ENCODE measurements at places on chromosomes 11 and 22. TPM values are rescaled to one million over a fixed set of nuclear protein-coding genes. Genes with fewer than 3 reads are reported as not detected.
A peak's percentile ranks its signal among the peaks of the same experiment; 100 is the strongest.

- H3K27ac ChIP-seq: no peak overlapping the region
- H3K27me3 ChIP-seq: no peaks in the 10 kb centered on the region
- peaks cover 17% of the 10 kb centered on the region for H3K4me1 ChIP-seq
- DNase-seq: no peak
- H3K4me3 ChIP-seq: no peak overlapping the region
These were observed 82.5 kb upstream of the PICALM start for GRCh38 chr11:86151174-86152005.

GRCh38 chr11:45913942-45914635, 3.6 kb downstream of the PEX16 start:
- H3K27me3 ChIP-seq: no peaks in the 10 kb centered on the region
- DNase-seq: no peak
- no peaks in the 10 kb centered on the region for H3K4me1 ChIP-seq
- no peak overlapping the region for H3K27ac ChIP-seq
- no peaks in the 10 kb centered on the region for H3K36me3 ChIP-seq
- no peak overlapping the region for H3K4me3 ChIP-seq

GRCh38 chr11:61037441-61038093, 64.7 kb upstream of the CD5 start:
- peaks cover 6% of the 10 kb centered on the region for H3K27me3 ChIP-seq
- H3K4me1 ChIP-seq: peaks cover 36% of the 10 kb centered on the region
- no peaks in the 10 kb centered on the region for H3K36me3 ChIP-seq
- no peak for DNase-seq
- H3K4me3 ChIP-seq: no peak overlapping the region

DNA sequence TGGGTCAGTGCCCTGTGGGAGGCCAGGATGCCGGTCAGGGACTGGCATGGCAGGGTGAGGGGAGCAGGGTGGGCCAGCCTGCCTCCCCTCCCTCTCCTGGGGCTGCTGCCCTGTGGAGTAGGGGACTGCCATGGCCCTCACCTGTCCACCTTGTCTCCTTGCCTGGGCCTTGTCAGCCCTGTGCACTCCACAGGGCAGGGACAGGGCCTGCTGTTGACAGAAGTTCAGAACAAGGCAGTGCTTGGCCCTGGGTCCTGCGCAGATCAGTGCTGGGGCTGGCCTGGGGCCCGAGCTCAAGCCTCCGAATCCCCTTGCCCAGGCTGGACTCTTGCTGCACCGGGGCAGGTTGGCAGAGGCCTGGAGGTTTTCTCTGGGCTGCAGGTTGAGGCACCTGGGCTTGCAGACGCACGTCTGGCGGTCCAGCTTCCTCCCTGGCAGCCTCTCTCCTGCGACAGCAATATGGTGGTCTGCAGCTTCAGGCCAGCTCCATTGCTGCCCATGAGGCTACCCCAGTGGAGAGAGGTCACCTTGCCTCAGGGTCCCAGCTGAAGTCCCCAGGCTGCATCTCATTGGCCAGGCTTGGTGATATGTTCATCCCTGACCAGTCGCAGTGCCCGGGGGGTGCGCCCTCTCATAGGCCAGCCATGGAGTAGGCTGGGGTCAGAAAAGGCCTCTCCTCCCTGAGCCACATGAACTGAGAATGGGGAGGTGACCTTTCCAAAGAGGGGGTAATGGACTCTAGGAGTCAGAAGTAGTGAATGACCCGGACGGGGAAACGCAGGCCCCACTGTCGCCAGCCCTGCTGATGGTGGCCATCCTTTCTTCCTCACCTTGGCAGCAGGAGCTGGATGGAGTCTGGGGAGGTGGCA, 21.5 kb upstream of the CHKA start:
- no peaks in the 10 kb centered on the region for H3K36me3 ChIP-seq
- no peak for DNase-seq
- H3K27me3 ChIP-seq: no peaks in the 10 kb centered on the region
- peaks cover 18% of the 10 kb centered on the region for H3K4me1 ChIP-seq
- no peak overlapping the region for H3K27ac ChIP-seq

- no peak overlapping the region for H3K27ac ChIP-seq
- no peaks in the 10 kb centered on the region for H3K4me1 ChIP-seq
- H3K4me3 ChIP-seq: no peak overlapping the region
- DNase-seq: no peak
- no peaks in the 10 kb centered on the region for H3K36me3 ChIP-seq
These were observed 987.6 kb downstream of the NTM start for GRCh38 chr11:132357811-132358572.

DNA sequence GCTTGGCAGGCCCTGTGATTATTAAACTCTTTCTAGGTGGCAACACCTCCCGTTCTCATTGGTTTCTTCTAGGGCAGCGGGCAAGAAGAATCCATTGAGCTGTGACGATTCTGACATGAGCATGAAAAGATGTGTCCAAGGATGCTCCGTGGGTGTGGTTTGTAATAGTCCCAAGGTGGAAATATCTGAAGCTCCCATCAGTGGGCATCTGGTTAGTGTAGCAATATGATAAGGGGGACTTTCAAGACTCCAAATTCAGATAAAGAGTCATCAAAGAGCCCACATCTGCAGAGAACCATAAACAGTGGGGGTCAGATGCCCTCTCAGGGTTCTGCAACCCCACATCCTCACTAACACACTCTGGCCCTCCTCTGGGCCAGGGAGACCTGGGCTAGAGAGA, 42.6 kb downstream of the TST start:
- no peaks in the 10 kb centered on the region for H3K36me3 ChIP-seq
- H3K27me3 ChIP-seq: peaks cover 17% of the 10 kb centered on the region
- peaks cover 5% of the 10 kb centered on the region for H3K4me1 ChIP-seq
- DNase-seq: no peak

DNA sequence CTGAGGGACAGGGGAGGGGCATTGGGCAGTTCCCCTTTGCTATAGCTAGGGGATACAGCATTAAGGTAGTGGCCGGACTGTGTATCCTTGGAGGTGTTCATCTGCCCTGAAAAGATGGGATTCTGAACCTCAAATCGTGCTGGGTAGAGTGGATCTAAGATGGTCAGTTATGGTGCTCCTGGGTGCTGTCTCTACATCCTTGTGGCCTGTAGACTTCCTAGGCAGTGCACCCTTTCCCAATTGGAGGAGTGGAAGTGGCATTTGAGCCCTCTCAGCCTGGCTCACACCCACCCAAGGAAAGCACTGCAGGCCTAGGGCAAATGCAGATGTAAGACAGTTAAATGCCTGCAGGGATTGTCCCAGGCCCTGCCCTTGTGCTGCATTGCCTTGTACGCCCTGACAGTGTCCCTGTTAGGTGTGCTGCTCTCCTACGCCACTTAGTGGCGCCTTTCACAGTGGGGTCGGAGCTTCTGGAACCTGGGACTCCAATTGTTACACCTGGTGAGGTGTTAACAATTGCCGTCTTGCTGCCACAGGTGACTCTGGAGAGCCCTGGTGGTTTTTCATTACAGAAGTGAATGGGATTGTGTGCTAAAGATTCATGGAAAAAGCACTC, 35.0 kb downstream of the PPFIBP2 start:
- H3K36me3 ChIP-seq: peaks cover 6% of the 10 kb centered on the region
- H3K4me3 ChIP-seq: no peak overlapping the region
- DNase-seq: no peak

GRCh38 chr11:8838248-8838647, 72.7 kb upstream of the AKIP1 start:
- no peak for DNase-seq
- H3K4me1 ChIP-seq: peaks cover 25% of the 10 kb centered on the region
- no peaks in the 10 kb centered on the region for H3K27me3 ChIP-seq
- H3K36me3 ChIP-seq: peaks cover 4% of the 10 kb centered on the region
- H3K4me3 ChIP-seq: no peak overlapping the region

DNA sequence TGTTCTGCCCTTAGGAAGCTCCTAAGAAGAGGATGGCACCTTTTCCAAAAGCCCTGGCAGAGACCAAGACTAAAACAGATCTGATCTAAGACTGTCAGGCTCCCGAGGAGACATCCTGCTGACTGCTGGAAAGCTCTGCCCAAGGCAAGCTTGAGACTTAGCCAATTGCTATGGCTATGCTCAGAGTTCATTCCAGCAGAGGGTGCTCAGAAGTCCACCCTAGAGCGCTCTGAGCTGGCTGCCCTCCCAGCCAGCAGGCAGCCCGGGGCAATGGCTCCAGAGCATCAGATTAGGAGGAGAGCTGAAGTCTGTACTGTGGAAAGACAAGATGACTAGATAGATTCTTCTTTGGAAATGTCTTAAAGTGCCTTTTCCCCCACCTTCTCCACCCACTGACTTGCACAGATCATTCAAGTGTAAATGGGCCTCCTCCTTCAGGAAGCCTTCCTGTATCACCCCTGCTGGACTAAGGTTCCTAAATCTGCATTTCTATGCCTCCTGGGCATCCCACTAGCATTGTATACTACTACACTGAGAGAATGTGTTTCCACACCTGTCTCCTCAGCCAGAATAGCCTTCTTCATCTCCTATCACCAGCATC, 23.4 kb downstream of the LRRC55 start:
- peaks cover 17% of the 10 kb centered on the region for H3K27me3 ChIP-seq
- H3K27ac ChIP-seq: no peak overlapping the region
- no peaks in the 10 kb centered on the region for H3K36me3 ChIP-seq
- H3K4me3 ChIP-seq: no peak overlapping the region

DNA sequence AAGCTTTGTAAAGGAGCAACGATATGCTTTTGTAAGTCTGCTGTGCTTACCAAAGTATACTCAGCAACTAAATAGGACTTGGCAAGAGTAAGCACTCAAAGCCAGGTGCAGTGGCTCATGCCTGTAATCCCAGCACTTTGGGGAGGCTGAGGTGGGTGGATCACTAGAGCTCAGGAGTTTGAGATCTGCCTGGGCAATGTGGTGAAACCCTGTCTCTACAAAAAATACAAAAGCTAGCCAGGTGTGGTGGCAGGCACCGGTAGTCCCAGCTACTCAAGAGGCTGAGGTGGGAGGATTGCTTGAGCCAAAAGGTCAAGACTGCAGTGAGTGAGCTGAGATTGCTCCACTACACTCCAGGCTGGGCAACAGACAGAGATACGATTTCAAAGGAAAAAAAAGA, 67.5 kb downstream of the PAK1 start:
- DNase-seq: no peak
- no peak overlapping the region for H3K27ac ChIP-seq
- H3K27me3 ChIP-seq: peaks cover 3% of the 10 kb centered on the region
- no peaks in the 10 kb centered on the region for H3K36me3 ChIP-seq
- no peak overlapping the region for H3K4me3 ChIP-seq

- H3K27ac ChIP-seq: no peak overlapping the region
- H3K4me1 ChIP-seq: no peaks in the 10 kb centered on the region
- no peaks in the 10 kb centered on the region for H3K27me3 ChIP-seq
- H3K36me3 ChIP-seq: no peaks in the 10 kb centered on the region
- peak; percentile 32 for DNase-seq
These were observed 828.6 kb downstream of the TBC1D22A start for GRCh38 chr22:47591016-47591415.

DNA sequence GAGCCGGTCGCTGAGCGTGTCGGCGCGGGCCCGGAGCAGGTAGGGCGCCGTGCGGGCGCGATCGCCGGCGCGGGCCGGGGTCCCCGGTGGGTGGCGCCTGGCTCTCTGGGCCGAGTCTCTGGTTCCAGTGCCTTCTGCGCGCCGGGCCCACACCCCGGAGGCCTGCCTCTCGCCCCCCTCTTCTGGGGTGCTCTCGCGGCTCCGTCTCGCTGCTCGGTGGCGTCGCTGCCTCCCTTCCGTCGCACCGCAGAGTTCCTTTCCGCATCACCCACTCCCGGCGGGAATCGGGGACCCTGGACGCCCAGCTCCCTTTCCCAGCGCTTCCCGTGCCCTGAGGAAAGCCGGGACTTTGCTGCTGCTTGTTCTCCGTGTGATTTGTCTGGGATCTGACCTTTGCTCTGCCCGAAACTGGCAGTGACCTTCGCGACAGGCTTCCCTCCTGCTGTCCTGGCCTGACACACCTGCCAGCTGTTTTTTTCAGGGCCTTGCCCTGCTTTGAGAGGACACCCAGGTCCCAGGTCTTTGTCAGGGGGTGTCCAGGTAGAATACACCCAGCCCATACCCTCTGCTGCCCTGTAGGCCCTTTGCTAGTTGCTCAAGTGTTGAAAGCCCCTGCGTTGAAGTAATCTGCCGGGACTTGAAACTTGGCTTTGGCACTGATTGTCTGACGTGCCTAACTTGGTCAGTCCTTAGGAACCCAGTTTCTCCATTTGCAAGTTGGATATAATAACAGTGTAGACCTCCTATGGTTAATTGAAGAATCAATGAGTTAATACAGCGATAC, 711 bp downstream of the FDX1 start:
- no peaks in the 10 kb centered on the region for H3K36me3 ChIP-seq
- peak overlapping the region; percentile 99 for H3K4me3 ChIP-seq
- no peak for DNase-seq
- peak overlapping the region; percentile 98 for H3K27ac ChIP-seq
- H3K4me1 ChIP-seq: peaks cover 57% of the 10 kb centered on the region

DNA sequence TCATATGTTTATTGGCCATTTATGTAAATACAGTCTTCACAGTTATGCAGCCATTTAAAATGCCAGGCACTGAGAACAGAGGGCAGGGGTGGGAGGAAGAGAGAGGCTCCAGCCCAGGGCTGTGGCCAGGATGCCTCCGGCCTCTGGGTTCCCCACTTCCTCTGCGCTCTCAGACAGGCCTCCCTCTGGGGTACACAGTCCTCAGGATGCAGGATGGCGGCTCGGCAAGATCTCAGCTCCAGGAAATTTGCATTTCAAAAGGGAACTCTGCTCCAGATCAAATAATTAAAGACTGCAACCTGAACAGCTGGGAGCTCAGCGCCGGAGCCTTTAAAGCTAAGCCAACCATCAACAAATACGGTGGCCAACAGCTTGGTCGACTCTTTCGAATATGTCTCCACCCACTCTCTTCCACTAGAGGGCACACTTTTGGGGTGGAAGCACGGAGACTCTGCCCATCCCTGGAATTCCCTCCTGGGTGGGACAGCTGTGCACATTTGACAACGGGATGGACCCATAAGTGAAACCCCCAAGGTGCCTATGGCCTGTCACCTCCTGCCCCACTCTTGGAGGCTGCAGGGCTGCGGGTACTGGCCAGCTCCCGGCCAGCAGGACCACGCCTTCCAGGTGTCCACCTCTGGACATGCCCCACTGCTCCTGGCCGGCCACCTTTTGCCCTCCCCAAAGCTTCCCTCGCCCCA, 1044.7 kb downstream of the BRD1 start:
- no peak overlapping the region for H3K27ac ChIP-seq
- H3K4me3 ChIP-seq: no peak overlapping the region
- H3K4me1 ChIP-seq: no peaks in the 10 kb centered on the region
- no peak for DNase-seq
- H3K27me3 ChIP-seq: no peaks in the 10 kb centered on the region

The CCDC73 gene
- 0.07 TPM for total RNA-seq

The ARHGAP20 gene
- 5.1 TPM for total RNA-seq

The GAB4 gene
- total RNA-seq: not detected

The BLID gene
- 0.33 TPM for total RNA-seq

The OSM gene
- not detected for total RNA-seq

The NAV2 gene
- total RNA-seq: 54.2 TPM

The OR51B2 gene
- total RNA-seq: not detected

The CYP2R1 gene
- 12.4 TPM for total RNA-seq
